ENCODE measurements at places on chromosomes 16 and 17.

DNA sequence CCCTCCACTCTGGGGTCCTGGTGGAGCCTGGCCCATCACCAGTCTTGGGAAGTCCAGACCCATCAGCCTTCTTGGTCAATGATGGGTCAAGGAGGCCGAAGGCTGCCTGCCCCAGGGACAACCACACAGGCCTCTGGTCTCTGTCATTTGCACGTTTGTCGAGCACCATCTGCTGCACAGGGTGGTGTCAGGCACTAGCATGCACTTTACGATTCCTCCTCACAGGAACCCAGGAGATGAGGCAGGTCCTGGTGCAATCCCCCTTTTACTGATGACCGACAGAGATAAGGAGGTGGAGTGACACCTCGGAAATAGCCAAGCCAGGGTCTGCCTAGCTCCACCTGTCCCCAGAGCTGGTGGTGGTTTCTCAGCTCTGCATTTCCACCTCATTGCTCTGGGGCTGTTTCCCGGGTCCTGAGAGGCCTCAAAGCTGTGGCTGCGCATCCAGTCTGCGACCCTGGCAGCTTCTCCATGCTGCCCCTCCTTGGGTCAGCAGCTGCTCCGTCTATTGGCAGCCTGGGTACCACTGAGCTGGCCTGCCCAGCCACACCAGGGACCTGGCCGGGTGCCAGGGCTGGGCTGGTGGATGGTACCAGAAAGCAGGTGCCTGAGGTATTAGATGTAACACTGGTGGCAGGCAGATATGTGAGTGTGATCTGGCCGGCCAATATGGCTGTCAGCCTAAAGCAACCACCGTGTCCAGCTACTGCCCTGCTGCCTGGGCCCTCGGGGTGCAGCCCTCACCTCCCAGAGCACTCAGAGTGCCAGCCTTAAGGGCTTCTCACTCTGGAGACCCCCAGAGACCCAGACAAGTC, 10.0 kb downstream of the MMP15 start:
- no peak for DNase-seq

DNA sequence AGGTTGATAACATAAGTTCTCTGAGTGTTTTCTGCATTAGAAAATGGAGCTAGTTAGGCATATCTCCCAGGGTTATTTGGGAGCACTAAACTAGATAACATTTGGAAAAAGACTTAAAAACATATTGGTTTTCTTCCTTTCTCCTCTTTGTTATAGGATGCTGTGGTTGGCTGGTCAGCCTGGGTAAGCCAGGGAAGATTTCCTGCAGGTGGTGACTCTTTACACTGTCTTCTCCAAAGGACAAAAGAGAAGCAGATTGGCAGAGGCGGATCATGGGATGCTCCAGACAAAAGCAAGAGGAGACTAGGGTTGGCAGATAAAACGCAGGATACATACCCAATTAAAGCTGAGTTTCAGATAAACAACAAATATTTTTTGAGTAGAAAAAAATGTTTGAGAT, 6.2 kb upstream of the CRYBA1 start:
- DNase-seq = no peak

DNA sequence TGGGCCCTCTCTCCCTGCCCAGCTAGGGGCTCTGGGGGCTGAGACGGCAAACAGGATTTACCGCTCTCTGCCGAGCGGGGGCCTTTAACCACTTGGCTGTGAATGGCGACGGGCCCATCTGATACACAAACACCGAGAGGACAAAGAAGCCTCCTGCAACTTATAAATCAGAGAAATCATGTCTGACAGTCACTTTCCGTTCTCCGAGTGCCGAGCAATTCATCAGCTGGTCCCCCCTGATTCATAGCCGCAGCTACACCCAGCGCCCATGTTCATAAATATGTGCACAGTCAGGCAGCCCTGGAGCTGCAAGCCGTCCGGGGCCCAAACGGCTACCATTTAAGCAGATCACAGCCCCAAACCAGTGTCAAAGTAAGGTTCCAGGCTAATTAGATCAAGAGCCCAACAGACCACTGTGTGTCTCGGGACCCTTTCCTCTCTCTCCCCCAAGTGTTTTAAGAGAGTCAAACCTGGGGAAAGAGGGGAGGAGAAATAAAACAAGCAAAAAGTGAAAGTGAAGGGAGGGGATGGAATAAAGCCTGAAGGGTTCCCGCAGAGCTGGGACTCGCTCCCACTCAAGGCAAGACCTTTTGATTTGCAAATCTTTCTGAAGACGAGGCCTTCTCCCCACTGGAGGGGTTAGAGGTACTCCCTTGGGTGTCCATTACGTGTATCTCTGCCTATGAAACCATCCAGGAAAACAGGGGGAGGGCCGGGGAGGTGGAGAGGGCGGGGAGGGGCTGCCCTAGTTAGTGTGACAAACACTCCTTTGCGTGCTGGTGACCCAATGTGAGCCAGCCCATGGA, 154.7 kb downstream of the C16orf78 start:
- DNase-seq = no peak

GRCh38 chr17:50279181-50279526, 4.9 kb downstream of the TMEM92 start:
- no peak for DNase-seq

DNA sequence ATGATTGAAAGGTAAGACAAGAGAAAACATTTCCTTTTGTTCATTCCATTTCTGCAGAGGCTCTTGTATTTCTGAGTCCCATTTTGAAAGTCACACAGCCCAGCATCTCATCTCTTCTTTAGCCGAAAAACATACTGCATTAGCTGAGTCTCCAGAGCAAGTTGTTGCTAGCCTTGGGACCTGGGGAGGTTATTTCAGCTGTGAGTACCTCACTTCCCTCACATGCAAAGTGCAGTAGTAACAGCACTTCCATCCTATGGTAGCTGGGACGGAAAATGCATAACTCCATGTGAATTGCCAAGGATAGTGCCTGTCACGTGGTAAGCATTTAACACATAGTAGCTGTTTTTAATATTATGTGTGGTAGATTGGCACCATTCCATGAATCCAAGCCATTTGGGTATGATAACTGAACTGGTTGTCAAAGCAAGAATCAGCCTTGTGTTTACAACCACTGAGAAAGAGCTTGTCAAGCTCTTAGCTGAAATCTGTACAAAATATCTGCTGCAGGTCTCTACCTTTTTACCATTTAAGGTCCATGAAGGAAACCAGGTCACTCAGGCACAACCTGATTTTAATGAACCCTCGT, 345.7 kb downstream of the CDH13 start:
- no peak for DNase-seq

DNA sequence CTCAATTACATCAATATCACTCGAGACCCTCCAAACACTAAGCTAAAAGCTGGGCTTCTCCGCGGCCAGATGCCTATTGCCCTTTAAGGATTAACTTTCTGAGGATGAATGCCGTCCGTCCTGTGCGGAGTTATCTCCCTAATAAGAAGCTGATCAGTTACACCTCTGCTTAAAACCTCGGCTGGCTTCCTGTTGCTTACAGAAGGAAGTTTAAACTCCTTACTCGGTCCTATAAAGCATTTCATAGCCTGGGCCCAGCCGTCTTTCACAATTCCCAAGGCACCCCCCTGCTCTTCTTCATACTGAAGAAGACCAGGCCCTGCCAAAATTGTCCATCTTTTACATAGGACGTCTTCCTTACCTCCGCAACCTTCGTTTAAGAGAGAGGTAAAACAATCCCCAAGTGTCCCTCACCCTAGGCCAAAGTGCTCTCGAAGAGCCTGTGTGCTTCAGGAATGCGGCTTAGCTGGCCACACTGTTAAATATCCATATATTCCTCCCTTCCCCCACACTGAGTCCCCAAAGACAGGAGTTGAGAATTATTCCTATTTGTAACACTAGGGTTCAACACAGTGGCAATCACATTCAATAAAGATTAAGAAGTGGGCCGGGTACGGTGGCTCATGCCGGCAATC, 112.6 kb upstream of the IRX5 start:
- no peak for DNase-seq

- no peak for DNase-seq
Observed at GRCh38 chr17:4856937-4857314, 23.8 kb downstream of the MINK1 start.

GRCh38 chr17:8898126-8898525, 30.7 kb upstream of the PIK3R6 start:
- no peak for DNase-seq

All from AG04449 (cell line).